ENCODE measurements at places on chromosomes 5 and 9.

DNA sequence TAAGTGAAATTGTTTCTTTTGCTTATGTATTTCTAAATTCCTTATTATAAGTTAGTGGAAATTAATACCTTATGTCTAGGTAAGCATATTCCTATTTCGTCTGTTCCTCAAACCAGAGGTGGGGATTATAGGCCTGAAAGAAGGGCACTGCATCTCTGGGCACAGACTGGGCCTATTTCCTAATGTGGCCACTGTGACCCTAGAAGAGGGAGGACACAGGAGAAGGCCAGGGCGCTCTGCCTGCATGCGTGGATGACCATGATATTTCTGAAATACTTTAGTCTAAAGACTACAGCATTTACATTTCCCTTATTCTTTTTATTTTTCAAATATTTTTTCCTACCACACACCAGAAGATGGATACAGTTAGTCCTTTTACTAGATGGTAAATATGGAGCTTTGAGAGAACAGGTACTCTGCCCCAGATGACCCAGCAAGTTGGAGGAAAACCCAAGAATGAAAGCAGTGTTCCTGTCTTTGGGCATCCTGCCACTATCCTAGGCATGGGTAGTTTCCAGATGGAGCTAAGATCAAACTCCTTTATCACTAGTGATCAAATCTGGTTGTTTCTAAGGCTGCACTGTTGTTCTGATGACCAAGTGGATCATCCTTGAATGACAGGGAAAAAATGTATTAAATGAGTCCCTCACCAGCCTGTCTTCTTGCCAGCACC lies 27.8 kb downstream of the RUSC2 start:
- no peak for DNase-seq

DNA sequence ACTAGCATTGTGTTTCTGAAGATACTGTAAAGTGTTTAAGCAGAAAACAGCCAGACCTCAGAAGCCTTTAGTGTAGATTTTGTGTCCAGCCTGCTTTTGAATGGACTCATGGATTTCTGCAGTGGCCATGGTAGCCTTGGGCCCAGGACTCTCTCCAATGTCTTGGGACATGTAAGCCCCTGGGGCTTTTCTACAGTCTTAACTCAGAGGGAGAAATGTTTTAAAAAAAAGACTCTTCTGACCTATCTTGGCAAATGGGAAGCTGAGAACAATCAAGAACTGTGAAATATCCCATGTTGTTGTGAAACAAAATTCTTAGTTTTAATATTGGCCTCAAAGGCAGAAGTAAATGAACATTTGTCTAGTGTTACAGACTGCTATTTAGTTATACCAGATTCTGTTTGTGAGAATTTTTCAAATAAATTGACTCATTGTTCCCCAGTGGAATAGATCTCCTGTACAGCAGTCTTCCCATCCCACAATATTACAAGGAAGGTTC lies 112.5 kb upstream of the DMAC1 start:
- DNase-seq, result no peak

GRCh38 chr5:1227667-1228066 lies 2.5 kb downstream of the SLC6A18 start:
- no peak for DNase-seq

- DNase-seq, result no peak
These were observed 435.7 kb downstream of the DMAC1 start for GRCh38 chr9:7363777-7364477.

DNA sequence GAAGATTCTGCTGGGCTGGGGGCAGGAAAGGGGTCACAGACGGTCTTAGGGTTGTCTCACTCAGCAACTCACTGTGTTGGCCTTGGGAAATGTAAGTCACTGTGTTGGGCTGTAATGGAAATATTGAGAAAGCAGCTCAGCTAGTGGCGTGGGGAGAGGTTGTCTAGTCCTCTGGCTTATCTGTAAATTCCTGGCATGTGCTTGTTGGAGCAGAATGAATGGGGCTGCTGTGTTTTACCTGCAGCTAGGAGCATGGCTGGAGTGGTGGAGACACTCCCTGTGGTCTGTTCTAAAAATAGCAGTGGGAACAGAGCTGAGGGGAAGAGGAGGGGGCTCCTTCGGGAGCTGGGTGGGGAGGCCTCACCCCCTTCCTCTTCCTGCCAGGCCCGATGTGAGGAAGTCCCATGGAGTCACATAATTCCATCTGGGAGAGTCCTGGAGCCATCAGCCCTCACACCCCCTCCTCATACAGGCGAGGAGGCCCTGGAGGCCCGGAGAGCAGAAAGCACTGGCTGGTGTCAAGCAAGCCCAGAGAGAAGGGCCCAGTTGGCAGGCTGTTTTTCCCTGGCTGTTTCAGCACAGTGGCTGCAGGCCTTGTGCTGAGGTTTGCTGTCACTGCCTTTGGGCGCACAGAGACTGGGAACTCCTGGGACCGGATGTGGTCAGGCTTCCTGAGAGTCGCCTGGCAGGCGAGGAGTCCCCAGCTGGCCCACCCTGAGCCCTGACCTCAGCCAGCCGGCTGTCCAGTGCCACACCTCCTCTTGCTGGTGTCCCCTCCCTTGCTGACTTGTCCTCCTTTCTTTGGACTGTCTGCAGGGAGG lies 84.9 kb downstream of the RGS3 start:
- DNase-seq, result no peak

GRCh38 chr5:21817668-21818369 lies 1035.3 kb downstream of the CDH12 start:
- no peak for DNase-seq

DNA sequence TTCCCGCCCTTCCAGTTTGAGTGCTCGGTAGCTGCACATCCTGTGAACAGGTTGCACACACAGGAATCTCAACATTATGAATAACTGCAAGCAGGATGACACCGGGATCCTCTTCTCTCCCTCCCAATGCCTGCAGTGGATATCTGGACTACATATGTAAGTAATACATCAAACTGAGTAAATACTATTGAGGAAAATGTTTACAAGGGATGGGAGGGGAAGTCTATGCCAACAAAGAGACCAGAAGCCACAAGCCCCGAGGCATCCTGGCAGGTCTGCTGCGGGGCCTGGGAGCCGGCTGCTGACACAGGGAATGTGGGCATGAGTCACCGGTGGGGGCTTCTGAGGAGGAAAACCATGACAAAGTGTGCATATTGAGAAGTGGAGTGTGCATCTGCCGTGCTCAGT lies 8.6 kb upstream of the ANKRD33B start:
- no peak for DNase-seq

- DNase-seq, result no peak
These were observed 142.7 kb upstream of the PPP1R26 start for GRCh38 chr9:135336722-135337527.

DNA sequence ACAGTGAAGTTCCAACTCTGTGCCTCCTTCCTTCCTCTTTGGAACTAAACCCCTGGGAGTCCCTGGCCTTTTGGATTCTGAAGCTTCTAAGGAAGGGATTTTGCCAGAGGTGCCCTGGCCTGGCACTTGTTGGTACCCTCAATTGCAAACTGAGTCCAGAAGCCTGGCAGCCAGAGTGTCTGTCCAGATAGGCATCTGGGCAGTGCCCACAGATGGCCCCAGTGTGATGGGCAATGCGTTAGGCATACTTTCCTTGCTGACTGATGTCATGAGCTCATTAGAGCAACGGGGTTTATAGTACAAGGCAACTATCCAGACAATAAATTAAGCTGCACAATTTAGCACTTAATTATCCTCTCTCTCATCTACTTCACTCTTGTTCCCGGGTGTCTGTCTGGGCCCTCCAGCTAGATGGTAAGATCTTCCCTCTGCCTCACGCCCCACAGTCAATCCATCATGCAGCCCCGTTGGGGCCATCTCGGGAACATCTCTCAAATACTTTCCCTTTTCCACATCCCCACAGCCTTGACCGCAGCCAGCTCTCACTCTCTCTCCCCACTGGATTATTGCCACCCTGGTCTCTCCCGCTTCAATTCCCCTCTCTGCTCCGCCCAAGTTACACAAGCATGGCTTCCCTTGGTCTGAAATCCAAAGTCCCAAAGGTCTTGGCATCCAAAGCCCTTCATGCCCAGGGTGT lies 157.5 kb upstream of the SMIM23 start:
- DNase-seq, result no peak

GRCh38 chr9:125759764-125760129 lies 12.6 kb downstream of the PBX3 start:
- no peak for DNase-seq

DNA sequence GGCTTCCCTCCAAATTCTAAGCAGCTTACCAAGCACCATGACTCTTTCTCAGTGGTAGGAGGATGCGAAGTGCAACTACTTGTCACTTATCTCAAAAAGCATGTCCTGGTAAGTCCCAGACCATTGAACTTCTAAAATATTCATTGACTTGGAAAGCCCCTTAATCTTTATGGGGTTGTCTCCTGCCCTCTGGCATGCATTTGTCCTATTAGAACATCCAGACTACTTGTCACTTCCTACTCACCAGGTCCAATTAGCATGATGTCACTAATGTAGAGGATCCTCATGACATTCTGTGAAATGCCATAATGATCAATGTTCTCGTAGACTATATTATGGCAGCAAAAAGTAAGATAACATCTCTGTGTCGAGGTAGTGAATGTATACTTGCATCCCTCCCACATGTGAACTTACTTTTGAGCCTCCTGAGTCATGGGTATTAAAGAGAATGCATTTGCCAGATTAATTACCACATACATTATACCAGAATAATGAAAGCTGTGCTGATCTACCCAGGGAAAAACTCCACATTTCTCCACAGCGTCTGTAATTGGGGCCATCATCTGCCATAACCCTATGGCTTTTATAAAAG lies 63.5 kb upstream of the RAD23B start:
- no peak for DNase-seq

GRCh38 chr5:173229966-173230689 lies 4.9 kb downstream of the NKX2-5 start:
- no peak for DNase-seq

GRCh38 chr5:96279801-96280542 lies 153.1 kb downstream of the PCSK1 start:
- no peak for DNase-seq

GRCh38 chr5:154829181-154829588 lies 21.2 kb downstream of the FAXDC2 start:
- DNase-seq, result no peak

DNA sequence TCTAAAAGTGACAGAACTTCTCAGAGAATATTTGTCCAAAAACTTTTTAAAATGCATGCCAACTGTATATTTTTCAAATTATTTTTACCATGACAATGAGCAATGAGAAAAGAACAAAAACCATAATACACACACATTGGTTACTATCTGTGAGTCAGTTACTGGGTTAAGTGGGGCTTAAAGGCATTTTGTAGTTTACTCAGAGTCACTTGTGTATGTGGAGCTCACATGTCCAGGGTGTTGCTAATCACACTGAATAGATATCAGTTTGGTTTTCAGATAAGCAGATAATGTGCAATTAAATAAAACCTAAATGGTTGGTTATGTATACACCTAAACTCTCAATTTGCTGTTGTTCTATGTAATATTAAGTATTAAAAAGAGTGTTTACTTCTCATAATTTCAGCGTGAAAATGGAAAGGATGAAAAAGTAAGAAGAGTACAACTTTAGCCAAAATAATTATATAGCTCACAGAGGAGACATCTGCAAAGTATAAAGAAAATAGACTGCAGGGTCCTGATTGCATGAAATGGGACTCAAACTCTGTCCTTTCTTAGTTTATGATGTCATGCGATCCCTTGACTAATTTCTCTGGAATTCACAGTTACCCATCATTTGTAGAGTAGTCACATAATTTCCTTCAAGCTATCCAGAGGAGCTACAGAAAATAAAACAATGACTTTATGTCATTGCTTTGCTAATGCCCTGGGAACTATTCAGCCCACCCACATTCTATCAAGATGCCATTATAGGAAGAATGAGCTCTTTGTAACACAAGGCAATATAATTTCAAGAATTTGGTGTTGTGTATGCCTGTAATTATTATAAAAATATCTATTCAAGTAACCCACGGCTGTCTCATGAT lies 388.0 kb upstream of the ZNF608 start:
- no peak for DNase-seq

- peak; percentile 49 for DNase-seq
These were observed 33.8 kb downstream of the TGFBI start for GRCh38 chr5:136062366-136063274.

GRCh38 chr9:107625383-107625984 lies 135.9 kb upstream of the KLF4 start:
- no peak for DNase-seq

DNA sequence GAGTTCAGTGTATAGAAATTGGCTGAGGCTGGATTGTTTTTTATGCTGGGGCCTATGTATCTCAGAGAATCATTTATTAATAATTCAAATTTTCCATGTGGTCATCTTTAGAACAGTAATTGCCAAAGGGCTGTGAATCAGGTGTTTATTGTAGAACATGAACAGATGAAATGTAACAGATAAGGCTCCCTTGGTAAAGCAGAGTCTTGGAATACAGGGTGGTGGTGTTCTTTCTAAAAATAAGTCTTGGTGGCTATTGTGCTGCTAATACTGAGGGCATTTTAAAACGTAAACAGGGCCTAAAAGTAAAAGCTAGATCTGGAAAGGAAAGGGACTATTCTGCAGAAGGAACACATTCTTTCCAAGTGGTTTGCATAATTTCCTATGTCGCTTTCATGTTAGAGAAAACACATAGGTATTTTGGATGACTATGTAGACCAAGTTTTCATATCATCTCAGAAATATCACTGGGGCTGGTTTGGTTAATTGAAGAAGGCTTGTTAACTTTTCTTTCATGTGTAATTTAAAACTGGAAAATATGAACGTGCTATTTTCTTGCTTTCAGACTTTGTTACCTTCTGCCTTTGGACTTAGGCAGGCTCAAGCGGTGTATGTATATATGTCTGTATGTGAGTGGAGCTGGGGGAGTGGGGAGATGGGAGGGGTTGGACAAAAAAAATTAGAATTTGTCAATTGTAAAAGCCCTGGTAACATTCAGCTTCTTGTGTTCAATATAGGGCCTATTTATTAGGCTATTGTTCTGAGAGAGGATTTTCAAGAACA lies 119.9 kb upstream of the ANKRD55 start:
- no peak for DNase-seq

GRCh38 chr9:37486256-37486615 lies 488 bp downstream of the POLR1E start:
- no peak for DNase-seq

DNA sequence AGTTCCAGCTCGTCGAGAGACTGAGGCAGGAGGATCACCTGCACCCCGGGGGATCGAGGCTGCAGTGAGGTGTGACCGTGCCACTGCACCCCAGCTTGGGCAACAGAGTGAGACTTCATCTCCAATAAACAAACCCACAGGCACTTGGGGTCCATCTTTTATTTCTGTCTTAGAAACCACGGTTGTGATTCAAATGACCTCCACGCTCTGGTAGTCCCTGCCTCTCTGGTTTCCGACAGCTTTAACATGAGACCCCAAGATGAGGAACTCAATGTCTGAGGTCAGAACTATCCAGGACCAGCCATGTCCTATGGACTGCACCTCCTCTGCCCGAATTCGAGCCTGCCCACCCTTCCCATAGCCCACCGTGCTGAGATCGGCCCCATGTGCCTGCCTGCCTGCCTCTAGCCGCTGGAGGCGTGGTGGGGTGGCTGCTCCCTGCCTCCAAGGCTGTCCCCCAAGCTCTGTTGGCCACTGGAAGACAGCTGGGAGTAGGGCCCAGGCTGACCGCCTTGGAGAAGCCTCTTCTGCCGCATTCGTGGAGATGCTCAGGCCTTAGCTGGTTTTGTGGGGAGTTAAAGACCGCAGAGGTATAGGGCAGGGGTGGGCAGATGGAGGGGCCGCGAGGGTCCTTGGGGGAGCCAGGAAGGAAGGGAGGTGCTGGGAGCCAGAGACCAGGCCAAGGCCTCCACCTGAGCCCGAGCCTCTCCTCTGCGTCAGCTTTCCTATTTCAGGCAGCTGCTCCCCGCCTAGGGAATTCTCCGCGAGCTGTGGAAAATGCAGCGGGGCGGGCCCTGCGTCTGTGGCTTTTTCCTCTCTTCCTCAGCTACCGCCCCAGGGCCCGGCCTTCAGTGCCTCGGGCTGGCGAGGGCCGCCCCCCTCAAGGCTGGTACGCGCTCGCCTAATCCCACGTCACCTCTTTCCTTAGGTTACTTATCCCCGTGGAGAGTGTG lies 6.9 kb upstream of the WDR5 start:
- DNase-seq, result no peak

Measured in activated CD8-positive, alpha-beta memory T cell treated with anti-CD3 and anti-CD28 coated beads, Interleukin-2, amount 50 U/mL, for 48 hours (primary cell).